ENCODE measurements at places on chromosomes 11 and 22.

GRCh38 chr11:113184498-113184897 is 129.9 kb upstream of the TTC12 start:
- no peak for DNase-seq

- peak; percentile 33 for DNase-seq
Observed at GRCh38 chr11:68296344-68297051, 15.9 kb upstream of the LRP5 start.

DNA sequence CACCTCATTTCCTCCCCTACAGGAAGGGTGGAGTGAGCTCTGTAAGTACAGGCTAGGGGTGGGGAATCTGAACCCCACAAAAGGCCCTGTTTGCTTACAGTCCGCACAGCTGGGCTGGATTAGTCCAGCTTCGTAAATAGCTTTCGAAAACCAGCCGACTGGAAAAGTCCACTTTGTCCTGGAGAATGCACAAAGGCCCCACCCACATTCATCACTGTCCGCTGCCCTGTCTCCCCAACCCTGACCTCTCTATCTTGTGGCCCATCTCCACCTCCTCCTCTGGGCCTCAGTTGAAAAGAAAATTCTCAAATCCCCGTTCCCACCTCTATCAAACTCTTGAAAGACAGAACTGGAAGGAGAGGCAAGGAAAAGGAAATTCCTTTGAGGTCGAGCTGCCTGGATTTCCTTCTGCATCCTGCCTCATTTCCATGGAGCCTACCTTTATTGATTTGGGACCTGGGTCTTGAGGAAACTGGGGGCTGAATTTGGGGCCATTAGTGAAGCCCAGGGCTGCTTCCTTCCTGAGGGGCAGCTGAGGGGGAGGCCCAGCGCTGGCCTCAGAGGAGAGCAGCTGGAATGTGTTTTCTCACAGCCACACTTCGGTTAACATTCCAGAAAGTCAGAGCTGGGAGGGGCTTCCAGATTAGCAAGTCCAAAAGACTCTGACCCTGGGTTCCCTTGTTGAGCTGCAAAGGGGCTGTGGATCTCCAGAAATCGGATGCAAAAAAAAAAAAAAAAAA is 147.6 kb downstream of the FBXO7 start:
- DNase-seq: peak; percentile 71

GRCh38 chr11:55956521-55956920 is 13.2 kb downstream of the OR10AG1 start:
- no peak for DNase-seq

DNA sequence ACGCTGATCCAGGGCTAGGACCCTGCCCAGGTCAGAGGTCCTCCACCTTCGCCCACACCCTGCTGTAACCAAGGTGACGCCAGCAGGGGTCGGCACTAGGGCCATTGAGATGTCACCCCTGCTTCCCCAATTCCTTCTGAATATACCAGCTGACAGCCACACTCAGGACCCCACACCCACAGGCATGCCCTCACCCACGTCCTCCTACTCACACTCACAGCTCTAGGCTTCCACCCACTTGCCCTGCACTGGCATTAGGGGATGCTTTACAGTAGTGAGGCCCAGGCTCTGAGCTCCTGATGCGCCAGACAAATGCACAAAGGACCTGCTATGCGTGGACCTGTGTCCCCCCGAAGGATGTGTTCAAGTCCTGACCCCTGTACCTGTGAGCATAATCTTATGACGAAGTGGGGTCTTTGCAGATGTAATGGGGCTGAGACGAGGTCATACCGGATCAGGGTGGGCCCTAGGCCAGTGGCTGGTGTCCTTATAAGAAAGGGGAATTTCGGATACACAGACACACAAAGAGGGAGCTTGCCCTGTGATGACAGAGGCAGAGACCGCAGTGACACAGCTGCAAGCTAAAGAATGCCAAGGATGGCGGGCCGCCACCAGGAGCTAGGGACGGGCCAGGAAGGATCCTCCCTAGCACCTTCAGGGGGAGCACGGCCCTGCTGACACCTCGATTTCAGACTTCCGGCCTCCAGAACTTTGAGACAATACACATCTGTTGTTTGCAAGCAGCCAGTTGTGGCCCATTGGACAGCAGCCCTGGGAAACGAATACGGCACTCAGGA is 11.2 kb downstream of the WNT11 start:
- DNase-seq: no peak

- no peak for DNase-seq
Observed at GRCh38 chr22:40387746-40388145, 17.4 kb downstream of the SGSM3 start.

GRCh38 chr11:34243600-34244464 is 114.0 kb downstream of the ABTB2 start:
- no peak for DNase-seq

GRCh38 chr22:35915477-35916013 is 113.1 kb downstream of the RBFOX2 start:
- DNase-seq: no peak

- peak; percentile 81 for DNase-seq
Observed at GRCh38 chr11:30585892-30586250, 282 bp downstream of the MPPED2 start.

DNA sequence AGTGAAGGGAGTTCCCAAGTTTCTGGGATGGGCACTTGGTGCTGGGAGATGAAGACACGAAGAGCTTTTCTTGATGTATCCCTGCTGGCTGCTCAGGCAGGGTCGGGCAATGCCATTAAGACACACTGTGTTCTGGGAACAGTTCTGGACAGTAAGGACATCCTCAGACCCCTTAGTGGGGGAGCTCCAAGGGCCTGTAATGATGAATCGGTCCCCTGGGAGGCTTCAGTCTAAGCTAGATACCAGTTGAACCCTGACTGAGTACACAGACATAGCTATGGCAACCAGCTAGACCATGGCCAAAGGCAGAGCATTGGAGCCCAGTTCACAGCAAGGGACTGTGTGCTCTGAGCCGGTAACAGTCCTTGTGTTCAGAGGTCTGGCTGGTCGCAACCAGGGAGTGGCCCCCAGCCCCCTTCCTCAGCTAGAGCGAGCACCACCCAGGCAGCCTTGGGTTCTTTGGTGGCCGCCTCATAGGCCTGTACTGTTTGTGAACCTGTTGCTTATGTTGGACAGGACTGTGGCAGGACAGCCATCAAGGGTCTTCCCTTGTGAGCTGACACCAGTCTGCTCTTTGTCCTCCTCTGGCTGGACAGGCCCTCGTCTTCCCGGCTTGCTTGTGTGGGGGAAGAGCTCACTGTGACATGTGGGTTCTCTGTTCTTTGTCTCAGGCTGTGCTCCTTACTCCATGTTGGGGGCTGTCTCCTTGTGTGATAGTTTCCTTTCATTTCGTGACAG is 25.0 kb downstream of the MED15 start:
- DNase-seq: no peak

All from aorta (tissue), 5 donors.